ENCODE measurements at places on chromosomes 3 and 15. TPM values are rescaled to one million over a fixed set of nuclear protein-coding genes. Genes with fewer than 3 reads are reported as not detected.

CPEB1 gene
- not detected for total RNA-seq

MFAP1 gene
- total RNA-seq: 26.1 TPM

SKOR1 gene
- 0.36 TPM for total RNA-seq

SERINC4 gene
- 0.24 TPM for total RNA-seq

IL17RD gene
- total RNA-seq: not detected

PRSS50 gene
- total RNA-seq: not detected

PEX11A gene
- total RNA-seq: 1.5 TPM

P2RY13 gene
- not detected for total RNA-seq

ECE2 gene
- total RNA-seq: not detected

LZTFL1 gene
- total RNA-seq: 10.3 TPM

EBLN2 gene
- 6.8 TPM for total RNA-seq

AADAC gene
- total RNA-seq: not detected

SLC12A1 gene
- total RNA-seq: not detected
